Adrenal gland (tissue), 19 donors: ENCODE measurements at places on chromosomes 2 and 18. TPM values are rescaled to one million over a fixed set of nuclear protein-coding genes. Genes with fewer than 3 reads are reported as not detected.

Gene STARD6
- not detected for polyA plus RNA-seq

Gene MSTN
- 0.97 TPM for polyA plus RNA-seq

Gene EN1
- polyA plus RNA-seq, result not detected

Gene PLCD4
- 23.2 TPM for polyA plus RNA-seq

Gene RAPH1
- polyA plus RNA-seq, result 11.9 TPM

Gene ITPRIPL1
- polyA plus RNA-seq, result 0.40 TPM

Gene SPDYA
- polyA plus RNA-seq, result 1.9 TPM

Gene SLC30A3
- polyA plus RNA-seq, result 0.27 TPM

Gene MYL1
- polyA plus RNA-seq, result not detected

Gene CXCR1
- 0.07 TPM for polyA plus RNA-seq

Gene EMILIN2
- 6.5 TPM for polyA plus RNA-seq

Gene DNAH7
- polyA plus RNA-seq, result 1.4 TPM

Gene ERFE
- not detected for polyA plus RNA-seq

Gene SF3B1
- 248 TPM for polyA plus RNA-seq

Gene LCT
- not detected for polyA plus RNA-seq

Gene PROKR1
- 0.17 TPM for polyA plus RNA-seq

Gene NFE2L2
- polyA plus RNA-seq, result 87.6 TPM

Gene ERMN
- 0.17 TPM for polyA plus RNA-seq

Gene EPC2
- polyA plus RNA-seq, result 8.0 TPM

Gene CD207
- polyA plus RNA-seq, result not detected

Gene GLB1L
- polyA plus RNA-seq, result 18.1 TPM

Gene GPR155
- polyA plus RNA-seq, result 1.8 TPM

Gene TSPYL6
- not detected for polyA plus RNA-seq

Gene NAT8
- polyA plus RNA-seq, result 0.10 TPM

Gene CCDC150
- 1.4 TPM for polyA plus RNA-seq
